Mesenteric fat pad (tissue), 1 donor: ENCODE measurements at places on chromosomes 6 and 20.

DNA sequence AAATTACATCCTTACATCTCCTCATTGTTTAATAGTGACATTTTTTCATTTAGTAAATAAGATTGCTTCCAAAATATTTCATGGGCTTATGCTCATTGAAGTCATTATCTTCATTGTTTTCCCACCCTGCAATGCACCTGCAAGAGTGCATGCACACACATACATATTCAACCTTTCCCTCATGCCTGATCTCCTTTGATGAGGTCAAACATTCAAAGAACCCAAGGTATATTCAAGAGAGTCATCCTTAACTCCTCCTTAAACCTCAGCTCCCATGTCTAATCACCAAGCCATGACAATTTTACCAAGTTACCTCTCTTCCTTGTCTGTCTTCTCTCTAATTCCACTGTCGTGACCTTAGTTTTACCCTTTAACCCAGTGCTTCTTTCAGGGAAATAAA lies 56.5 kb downstream of the HIVEP2 start:
- DNase-seq = no peak

DNA sequence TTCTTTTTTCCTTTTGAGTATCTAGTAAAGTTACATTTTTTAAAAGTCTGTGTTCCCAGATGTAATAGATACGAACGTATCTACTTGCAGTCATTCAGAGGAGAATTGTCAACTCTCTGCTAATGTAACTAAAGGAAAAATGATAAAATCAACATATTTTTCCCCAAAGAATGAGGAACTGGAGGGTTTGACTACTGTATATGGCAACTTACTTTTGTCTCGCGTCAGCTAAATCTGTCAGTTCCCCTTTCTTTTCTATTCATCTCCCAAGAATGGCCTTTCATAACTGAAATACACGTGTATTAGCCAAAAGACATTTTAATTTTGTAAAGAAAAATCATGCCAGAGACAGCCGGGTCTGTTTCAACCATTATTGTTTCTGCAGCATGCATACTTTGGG lies 5.4 kb downstream of the EYA2 start:
- no peak for DNase-seq

GRCh38 chr20:24764027-24764793 lies 184.9 kb upstream of the CST7 start:
- peak; percentile 82 for DNase-seq

DNA sequence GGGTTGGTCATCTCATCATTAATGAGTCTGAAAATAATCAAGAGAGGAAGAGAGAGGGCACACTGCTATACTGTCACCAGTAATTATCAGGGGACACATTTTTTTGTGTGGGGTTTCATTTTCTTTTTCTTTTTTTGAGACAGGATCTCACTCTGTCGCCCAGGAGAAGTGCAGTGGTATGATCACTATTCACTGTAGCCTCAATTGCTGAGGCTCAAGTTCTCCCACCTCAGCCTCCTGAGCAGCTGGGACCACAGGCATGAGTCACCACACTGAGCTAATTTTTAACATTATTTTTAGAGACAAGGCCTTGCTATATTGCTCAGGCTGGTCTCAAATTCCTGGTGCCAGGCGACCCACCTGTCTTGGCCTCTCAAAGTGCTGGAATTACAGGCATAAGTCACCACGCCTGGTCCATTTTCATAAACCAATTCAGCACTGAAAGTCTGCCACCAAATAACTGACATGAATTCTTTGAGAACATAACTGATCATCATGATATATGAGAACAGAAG lies 43.3 kb downstream of the EPHA7 start:
- no peak for DNase-seq

- DNase-seq = no peak
Observed at GRCh38 chr6:8639928-8640649, 204.7 kb upstream of the SLC35B3 start.

- DNase-seq = no peak
Observed at GRCh38 chr6:158999154-158999665, 792 bp downstream of the RSPH3 start.
